ENCODE measurements at places on chromosomes 5 and 9. TPM values are rescaled to one million over a fixed set of nuclear protein-coding genes. Genes with fewer than 3 reads are reported as not detected.

Gene TLX3
- not detected for total RNA-seq

Gene DOLK
- 29.6 TPM for total RNA-seq

Gene EFNA5
- 15.0 TPM for total RNA-seq

Gene PCA3
- under 0.01 TPM for total RNA-seq

Gene NR5A1
- not detected for total RNA-seq

Gene SPINK6
- total RNA-seq = not detected

Gene NDUFB6
- total RNA-seq = 53.5 TPM
